ENCODE measurements at places on chromosomes 3 and 15. TPM values are rescaled to one million over a fixed set of nuclear protein-coding genes. Genes with fewer than 3 reads are reported as not detected.

DNA sequence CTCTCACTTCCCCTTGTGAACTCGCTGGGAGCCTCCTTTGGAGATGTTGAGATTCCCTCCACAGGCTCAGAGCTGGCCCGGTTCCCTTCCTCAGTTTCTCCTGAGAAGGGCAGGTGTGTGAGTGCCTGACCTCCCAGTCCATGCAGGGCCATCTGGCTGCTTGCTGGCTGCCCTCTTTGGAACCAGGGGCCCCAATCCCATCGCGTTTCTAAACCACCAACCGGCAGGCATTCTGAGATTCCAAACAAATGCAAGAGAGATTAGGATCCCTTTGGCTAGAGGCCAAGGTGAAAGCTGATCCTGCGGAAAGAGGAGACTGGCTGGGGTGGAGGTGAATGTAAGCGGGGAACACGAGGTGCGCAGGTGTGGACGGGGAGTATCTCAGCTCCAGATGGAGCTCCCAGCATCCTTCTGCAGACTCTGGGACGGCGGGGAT lies 2.9 kb upstream of the PRRT3 start:
- peaks cover 15% of the 10 kb centered on the region for H3K4me1 ChIP-seq
- no peaks in the 10 kb centered on the region for H3K27me3 ChIP-seq
- H3K36me3 ChIP-seq = no peaks in the 10 kb centered on the region
- H3K4me3 ChIP-seq = no peak overlapping the region
- H3K27ac ChIP-seq = no peak overlapping the region
- DNase-seq = no peak

DNA sequence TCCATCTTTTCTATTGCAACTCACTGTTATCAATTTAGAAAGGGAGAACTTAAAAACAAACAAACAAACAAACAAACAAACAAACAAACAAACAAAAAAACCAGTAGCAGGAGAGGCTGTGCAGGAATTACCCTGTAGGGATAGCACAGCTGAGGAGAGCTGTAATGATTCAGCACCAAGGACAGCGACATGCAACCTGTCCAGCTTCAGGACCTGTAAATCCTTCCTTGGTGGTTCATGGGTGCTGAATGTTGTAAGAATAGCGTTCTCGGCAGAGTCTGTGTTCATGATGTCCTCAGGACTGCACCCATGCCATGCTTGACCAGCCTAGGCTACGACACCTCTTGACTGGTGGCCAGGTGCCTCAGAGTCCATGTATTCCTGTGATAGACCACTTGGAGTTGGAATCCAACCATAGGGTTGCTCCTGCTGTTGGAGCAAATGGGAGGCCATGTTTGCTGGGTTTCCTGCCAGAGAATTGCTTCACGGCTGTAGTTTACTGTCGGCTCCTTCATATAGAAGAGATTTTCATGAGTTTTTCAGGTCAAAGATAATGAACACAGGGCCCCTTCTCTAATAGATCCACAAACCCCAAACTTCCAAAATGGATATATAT lies 65.9 kb downstream of the CACNA2D3 start:
- H3K4me3 ChIP-seq = no peak overlapping the region
- no peaks in the 10 kb centered on the region for H3K36me3 ChIP-seq
- DNase-seq = peak; percentile 49
- no peaks in the 10 kb centered on the region for H3K4me1 ChIP-seq

GRCh38 chr15:79474252-79474651 lies 42.1 kb downstream of the MINAR1 start:
- H3K27me3 ChIP-seq = peaks cover 5% of the 10 kb centered on the region
- H3K4me3 ChIP-seq = no peak overlapping the region
- no peaks in the 10 kb centered on the region for H3K36me3 ChIP-seq
- no peak for DNase-seq
- H3K4me1 ChIP-seq = peaks cover 6% of the 10 kb centered on the region
- H3K27ac ChIP-seq = no peak overlapping the region

DNA sequence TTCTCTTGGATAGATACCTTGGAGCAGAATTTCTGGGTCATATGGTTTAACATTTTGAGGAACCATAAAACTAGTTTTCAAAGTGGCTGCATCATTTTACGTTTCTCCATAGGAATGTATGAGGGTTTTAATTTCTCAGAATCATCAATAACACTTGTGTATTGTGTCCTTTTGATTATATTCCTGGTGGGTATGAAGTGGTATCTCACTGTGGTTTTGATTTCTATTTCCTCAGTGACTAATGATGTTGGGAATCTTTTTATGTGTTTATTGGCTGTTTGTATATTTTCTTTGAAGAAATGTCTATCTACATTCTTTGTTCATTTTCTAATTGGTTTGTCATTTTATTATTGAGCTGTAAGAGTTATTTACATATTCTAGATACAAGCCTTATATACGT lies 28.8 kb downstream of the CDIN1 start:
- H3K4me1 ChIP-seq = no peaks in the 10 kb centered on the region
- H3K4me3 ChIP-seq = no peak overlapping the region
- H3K27ac ChIP-seq = no peak overlapping the region
- DNase-seq = no peak
- no peaks in the 10 kb centered on the region for H3K36me3 ChIP-seq
- no peaks in the 10 kb centered on the region for H3K27me3 ChIP-seq

Gene GAP43
- not detected for total RNA-seq

- H3K4me1 ChIP-seq = no peaks in the 10 kb centered on the region
- H3K27ac ChIP-seq = no peak overlapping the region
- H3K27me3 ChIP-seq = peaks cover 5% of the 10 kb centered on the region
- H3K36me3 ChIP-seq = no peaks in the 10 kb centered on the region
- no peak overlapping the region for H3K4me3 ChIP-seq
These were observed 116.6 kb downstream of the NTRK3 start for GRCh38 chr15:88139936-88140335.

DNA sequence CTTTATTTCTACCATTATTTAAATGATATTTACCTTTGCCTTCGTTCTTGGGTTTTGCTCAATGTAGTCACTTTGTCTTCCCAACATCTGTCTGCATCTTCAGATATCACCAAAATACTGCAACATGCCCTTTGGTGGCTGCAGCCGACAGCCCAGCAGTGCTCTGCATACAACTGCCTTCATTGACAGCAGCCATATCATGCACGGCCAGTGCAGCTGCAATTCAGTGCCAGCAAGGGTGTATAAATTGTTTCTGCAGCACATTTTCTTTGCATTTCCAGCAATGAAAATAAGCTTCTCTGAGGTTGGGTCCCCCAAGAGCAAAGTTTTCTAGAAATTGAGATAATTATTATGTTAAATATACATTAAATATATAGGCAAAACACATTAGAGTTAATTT lies 6.0 kb upstream of the PLSCR5 start:
- no peak overlapping the region for H3K4me3 ChIP-seq
- no peaks in the 10 kb centered on the region for H3K36me3 ChIP-seq
- peaks cover 6% of the 10 kb centered on the region for H3K27me3 ChIP-seq
- no peaks in the 10 kb centered on the region for H3K4me1 ChIP-seq

Gene RLBP1
- not detected for total RNA-seq

GRCh38 chr15:91593067-91593466 lies 260.4 kb upstream of the SLCO3A1 start:
- H3K4me1 ChIP-seq = no peaks in the 10 kb centered on the region
- no peak overlapping the region for H3K27ac ChIP-seq
- H3K36me3 ChIP-seq = no peaks in the 10 kb centered on the region
- H3K4me3 ChIP-seq = no peak overlapping the region
- peaks cover 18% of the 10 kb centered on the region for H3K27me3 ChIP-seq

Gene IGSF11
- 0.23 TPM for total RNA-seq

DNA sequence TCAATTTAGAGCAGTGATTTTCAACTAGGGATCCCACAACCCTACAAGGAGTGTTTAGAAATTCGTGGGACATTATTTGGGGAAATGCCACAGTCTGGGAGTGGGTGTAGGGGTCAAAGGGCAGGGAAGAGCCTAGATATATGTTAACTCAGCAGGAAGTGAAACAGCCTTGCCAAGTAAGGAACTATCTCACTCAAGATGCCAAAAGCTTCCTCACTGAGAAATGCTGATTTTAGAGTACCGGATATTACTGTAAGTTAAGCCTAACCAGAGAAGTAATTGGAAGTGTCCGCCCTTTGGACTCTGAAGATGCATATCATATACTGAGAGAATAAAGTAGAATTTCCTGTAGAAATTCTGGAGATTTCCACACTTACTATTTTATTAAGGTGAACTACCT lies 158.6 kb downstream of the BBX start:
- H3K4me3 ChIP-seq = no peak overlapping the region
- DNase-seq = no peak
- no peaks in the 10 kb centered on the region for H3K27me3 ChIP-seq

DNA sequence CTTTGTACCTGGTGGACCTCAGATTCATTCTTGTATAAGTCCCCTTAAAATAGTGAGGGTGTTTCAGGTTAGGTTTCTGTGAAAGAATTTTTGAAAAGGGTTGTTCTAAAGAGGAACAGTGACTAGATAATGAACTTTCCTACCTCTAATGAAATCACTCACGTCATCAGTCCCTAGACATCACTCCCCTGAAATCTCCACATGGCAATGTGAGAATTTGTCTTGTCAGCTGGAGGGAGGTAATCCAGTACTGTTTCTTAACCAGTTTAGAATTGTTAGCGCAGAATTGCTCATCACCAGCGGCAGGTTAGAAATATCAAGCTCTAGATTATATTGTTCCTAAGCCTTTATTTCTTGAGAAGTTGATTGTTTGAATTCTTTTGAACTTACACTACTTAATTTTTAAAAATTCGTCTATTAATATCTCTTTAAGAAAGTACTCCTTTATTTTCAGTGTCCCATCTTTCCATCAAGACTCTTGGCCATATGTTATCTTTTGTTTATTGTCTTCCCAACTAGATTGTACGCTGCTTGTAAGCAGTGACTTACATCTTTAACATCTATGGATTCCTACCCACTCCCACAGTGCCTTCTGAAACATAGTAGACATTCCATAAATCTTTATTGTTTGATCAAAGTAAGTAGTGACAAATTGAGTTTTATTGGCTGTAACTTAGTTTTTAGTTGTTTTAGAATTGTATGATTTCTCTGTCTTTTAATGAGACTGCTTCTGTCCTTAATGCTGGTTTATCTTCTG lies 52.8 kb downstream of the RASA2 start:
- no peak overlapping the region for H3K27ac ChIP-seq
- peaks cover 64% of the 10 kb centered on the region for H3K4me1 ChIP-seq
- H3K4me3 ChIP-seq = no peak overlapping the region

- no peak overlapping the region for H3K27ac ChIP-seq
- H3K36me3 ChIP-seq = peaks cover 12% of the 10 kb centered on the region
- H3K4me3 ChIP-seq = peak overlapping the region; percentile 44
- peaks cover 5% of the 10 kb centered on the region for H3K27me3 ChIP-seq
These were observed 1.9 kb downstream of the NEIL1 start for GRCh38 chr15:75348562-75349350.

Gene ALDH1L1
- total RNA-seq = 0.05 TPM

DNA sequence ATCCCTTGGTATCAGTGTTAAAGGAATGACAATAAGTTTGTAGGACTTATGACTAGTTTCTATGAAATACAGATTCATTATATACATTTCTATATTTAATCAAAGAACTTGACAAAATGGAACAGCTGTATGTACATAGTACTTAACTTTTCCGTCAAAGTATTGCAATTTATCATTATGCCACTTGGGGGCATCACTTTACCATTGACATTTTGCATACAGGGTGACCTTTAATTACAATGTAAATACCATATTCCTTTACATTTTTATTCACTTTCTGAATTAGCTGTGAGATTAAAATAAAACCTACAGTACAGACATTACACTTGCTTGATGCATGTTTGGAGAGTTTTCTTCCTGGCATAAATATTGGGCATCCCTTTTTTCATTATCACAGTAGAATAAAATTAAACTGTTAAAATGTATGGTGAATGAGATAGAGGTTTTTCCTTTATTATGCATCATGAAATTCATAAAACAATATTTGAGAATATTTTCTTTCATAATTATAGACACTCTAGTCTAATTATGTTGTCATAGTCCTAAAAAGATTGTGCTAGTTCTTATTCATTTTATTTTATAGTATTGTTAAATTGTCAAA lies 6.9 kb downstream of the NEK11 start:
- H3K36me3 ChIP-seq = no peaks in the 10 kb centered on the region
- H3K4me1 ChIP-seq = no peaks in the 10 kb centered on the region
- H3K27me3 ChIP-seq = no peaks in the 10 kb centered on the region
- no peak for DNase-seq
- H3K4me3 ChIP-seq = no peak overlapping the region

Gene TPRG1
- total RNA-seq = 11.6 TPM

Gene GNB4
- total RNA-seq = 0.75 TPM

Gene LRTM1
- total RNA-seq = not detected

DNA sequence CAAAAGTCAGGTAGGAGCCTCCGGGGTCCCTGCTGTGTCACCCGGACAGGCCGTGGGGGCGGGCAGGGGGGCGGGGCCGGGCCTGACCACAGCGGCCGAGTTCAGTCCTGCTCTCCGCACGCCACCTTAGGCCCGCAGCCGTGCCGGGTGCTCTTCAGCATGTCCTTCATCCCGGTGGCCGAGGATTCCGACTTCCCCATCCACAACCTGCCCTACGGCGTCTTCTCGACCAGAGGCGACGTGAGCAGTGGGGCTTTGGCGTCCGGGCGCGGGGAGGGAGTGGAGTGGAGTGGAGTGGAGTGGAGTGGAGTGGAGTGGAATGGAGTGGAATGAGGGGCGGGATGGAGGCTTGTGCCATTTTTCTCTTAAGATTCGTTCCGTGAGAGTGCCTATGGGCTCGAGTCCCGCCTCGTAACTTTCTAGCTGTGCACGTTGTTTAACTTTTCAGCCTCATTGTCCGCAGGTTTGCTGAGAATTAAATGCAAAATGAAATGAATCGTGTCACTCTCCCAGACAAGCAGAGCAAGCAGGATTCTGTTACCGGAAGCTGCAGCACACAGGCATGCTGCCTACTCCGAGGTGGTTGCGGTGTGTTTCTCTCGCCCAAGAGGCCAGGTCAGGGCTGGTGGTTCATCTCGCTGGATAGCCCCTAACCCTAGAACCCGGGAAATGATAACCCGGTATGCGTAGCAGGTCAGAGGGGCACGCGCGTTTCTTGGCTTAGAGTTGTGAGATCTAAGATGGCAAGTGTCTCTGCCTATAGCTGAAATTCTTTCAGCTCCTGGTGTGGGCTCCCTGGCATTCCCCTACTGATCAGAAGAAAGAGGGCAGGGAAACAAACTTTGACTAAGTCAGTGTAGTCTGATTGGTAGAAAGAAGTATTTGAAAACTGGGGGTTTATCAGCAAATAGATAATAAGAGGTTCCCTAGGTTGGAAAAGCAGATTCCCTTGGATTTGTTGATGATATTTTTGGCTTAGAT lies at the start of gene FAH:
Gene FAH, plus strand, starts transcription at position 104 of the 981 bp plus-strand sequence. Its CDS starts 56 bp downstream, at position 160.
- H3K36me3 ChIP-seq = peaks cover 5% of the 10 kb centered on the region
- H3K27me3 ChIP-seq = no peaks in the 10 kb centered on the region
- peak; percentile 65 for DNase-seq
- H3K27ac ChIP-seq = peak within 1 kb of the TSS; percentile 88

Gene LINGO1
- total RNA-seq = not detected

All from activated CD4-positive, alpha-beta T cell treated with anti-CD3 and anti-CD28 coated beads for 36 hours (primary cell).